Dermis microvascular lymphatic vessel endothelial cell (primary cell): ENCODE measurements at places on chromosomes 7 and 10. TPM values are rescaled to one million over a fixed set of nuclear protein-coding genes. Genes with fewer than 3 reads are reported as not detected.

The CHN2 gene
- total RNA-seq: 0.63 and 0.90 TPM in 2 replicates

The TMEM273 gene
- total RNA-seq: 14.8 and 68.7 TPM in 2 replicates

The DNAJB6 gene
- total RNA-seq: 89.1 and 105 TPM in 2 replicates

The FKBP6 gene
- total RNA-seq: not detected in 2 replicates

DNA sequence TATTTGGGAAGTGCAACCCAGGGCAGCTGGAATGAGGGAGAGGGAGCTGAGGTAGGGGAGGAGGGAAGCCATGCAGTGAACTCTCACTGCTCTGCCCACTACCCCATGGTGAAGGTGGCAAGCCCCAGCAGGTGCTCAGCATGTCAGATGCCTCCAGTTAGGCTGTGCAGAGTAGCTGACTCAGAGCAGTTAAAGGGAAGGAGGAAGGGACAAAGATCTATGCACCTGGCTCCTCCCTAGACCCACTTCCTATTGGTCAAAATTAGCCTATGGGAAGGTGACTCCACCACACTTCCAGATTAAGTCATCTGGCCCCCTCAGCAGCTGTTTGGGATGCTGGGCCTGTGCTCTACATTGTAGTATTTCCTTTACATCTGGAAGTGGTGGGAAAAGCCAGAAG is 125.7 kb upstream of the MTPN start:
- no peak for DNase-seq

GRCh38 chr10:110817614-110818013 is 54.1 kb upstream of the PDCD4 start:
- no peak for DNase-seq

GRCh38 chr10:7545261-7545660 is 121.5 kb downstream of the ITIH5 start:
- no peak for DNase-seq

DNA sequence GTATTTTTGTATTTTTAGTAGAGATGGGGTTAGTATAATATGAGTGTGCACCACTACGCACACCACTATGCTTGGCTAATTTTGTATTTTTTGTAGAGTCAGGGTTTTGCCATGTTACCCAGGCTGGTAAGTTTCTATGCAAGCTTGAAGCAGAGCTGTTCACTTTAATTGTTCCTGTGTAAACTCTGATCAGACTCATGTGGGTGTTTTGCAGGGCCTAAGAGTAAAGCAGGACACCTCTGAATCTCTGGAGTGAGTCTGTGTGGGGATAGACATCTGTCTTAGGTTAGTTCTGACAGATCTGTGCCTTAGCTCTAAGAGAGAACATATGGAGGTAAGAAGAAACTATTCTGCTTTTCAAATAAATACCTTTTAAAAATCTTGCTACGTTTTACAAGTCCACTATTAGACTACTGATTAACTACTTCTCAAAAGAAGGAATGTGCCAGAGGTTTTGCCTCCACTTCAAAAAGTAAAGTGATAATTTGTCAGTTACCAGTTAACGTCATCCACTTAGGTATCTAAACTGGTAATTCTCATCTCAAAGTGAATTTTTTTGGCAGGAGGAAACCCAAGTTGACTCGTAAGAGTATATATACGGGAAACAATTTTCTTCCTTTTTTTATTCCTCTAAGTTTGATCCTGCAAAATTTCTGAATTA is 1.1 kb downstream of the COL17A1 start:
- no peak for DNase-seq

DNA sequence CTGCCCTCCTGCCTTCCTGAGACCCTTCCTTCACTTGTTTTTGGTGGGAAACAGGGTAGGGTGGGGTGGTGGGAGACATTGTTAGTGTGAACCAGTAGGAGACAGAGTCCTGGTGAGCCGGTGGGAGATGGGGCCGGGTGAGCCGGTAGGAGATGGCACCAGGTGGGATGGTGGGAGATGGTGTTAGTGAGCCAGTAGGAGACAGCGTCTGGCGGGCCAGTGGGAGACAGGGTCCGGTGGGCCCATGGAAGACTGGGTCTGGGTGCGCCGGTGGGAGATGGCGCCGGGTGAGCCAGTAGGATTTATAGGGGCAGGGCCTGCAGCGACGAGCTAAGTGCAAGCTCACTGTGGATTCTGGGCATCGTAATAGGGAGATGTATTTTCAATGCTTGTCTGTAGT is 116.8 kb downstream of the TRRAP start:
- DNase-seq: no peak

- no peak for DNase-seq
These were observed 38.9 kb downstream of the HK1 start for GRCh38 chr10:69317175-69317604.

- DNase-seq: no peak
These were observed 29.8 kb upstream of the KLF6 start for GRCh38 chr10:3814838-3815220.

- no peak for DNase-seq
These were observed 826 bp downstream of the PODXL start for GRCh38 chr7:131555552-131556052.

- no peak for DNase-seq
These were observed 5.1 kb upstream of the ZRANB1 start for GRCh38 chr10:124936813-124937212.

DNA sequence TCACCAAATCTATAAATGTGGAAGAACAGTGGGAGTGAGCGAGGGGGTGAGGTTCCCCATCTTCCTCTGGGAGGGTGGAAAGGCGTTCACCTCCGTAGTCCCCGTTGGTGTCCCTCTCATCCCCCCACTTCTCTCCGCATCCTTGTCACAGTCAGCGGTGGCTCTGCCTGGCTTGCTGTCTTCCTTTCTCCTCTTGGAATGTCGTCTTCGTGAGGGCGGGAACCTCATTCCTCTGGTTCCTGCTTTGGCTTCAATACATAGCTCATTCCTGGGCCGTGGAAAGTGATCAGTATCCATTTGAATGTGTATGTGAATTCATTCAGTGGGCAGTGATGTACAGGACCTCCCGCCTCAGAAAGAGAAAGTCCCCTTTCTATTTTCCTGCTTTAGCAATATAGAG is 289.4 kb downstream of the CAMK1D start:
- DNase-seq: no peak

GRCh38 chr7:20376796-20377195 is 46.1 kb downstream of the ITGB8 start:
- no peak for DNase-seq

GRCh38 chr7:143361552-143362130 is 872 bp downstream of the FAM131B start:
- DNase-seq: no peak

- DNase-seq: no peak
These were observed 2.0 kb upstream of the HMX3 start for GRCh38 chr10:123133541-123134342.

DNA sequence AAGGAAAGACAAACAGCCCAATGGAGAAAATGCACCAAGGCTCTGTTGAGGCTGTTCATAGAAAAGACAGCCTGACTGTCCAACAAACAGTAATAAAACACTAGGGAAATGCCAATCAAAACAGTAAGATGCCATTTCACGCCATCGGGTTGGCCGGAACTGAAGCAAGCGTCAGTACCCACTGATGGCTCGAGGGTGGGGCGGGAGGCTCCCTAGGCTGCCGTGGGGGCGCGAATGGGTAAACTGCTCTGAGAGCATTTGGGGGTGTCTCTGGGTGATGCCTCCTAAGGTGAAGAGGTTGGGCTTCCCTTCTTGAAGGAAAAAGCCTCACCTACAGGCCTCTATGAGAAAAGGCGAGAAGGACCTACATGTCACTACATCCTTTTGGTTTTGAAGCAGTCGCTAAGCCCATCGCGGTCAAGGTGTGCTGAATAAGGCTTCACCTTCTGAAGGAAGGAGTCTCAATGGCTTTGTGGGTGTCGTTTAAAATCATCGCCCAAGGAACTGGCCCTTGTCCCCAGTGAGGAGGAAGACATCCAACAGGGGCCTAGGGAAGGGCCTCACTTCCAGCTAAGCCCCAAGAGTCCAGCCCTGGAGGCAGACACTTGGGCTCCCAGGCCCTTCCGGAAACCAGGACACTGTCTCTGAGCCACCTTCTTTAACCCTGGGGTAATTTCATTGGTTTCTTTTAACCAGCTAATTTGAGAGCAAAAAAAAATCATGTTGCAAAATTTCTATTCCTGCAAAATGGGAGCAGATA is 98.5 kb upstream of the PPP2R2D start:
- no peak for DNase-seq

DNA sequence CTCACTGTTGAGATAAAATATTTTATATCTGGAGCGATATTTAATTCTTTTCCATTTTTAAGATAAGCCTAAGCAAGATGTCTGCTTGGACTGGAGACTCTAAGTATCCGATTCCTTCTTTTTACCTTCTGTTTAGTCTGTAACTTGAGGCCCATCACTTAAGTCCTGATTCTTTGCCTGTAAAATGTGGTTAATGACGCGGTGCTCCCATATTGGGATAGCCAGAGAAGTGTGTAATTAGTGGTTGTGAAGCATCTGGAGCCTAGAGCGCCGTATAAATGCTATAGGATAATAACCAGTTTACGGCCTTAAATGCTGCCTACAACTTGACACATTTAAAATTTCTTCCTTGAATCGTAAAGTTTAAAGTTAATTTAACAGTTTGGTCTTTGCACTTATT is 132.9 kb downstream of the CHN2 start:
- DNase-seq: no peak

DNA sequence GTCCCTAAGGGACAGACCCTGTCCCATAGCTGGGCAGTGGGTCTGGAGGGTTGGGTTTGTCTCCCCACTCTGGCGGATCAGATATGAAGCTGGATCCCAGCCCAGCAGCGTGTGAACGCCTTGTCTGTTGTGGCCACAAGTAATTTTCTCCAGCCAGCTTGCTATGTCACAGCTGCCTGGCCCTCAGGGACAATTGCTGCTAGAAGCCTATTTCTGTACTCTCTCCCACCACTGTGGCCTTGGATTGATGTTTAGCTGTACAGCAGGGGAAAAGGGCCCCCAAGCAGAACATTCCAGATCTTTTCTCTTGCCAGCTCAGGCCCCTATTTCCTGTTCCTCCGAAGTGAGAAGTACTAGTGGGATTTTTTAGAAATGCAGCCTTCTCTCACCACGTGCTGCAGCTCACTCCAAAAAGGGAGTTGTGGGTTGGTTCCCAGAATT is 53.5 kb upstream of the WAC start:
- DNase-seq: no peak

DNA sequence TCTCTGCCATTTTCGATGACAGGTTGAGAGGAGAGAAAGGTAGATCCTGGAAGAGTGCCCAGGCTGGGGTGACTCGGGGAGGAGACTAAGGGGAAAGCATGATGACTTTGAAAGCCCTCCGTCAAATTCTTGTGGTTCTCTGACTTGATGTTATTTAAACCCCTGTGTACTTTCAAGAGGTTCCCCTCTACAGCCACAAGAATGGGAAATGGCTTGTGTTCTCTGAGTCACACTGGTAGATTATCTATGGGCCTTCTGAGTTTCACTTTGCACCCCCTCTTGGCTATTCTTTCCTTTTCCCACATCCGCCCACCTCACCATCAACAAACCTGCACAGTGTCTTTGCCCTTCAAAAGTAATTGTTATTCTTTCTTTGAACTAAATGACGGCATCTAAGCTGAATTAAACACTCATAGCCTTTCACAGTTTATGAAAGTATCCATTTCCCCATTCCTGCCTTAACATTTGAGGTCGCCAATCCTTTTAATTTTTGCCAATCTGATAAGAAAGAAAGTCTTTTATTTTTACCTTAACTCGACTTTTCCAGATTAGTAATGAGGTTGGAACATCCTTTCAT is 24.1 kb downstream of the PRF1 start:
- peak; percentile 14 for DNase-seq

DNA sequence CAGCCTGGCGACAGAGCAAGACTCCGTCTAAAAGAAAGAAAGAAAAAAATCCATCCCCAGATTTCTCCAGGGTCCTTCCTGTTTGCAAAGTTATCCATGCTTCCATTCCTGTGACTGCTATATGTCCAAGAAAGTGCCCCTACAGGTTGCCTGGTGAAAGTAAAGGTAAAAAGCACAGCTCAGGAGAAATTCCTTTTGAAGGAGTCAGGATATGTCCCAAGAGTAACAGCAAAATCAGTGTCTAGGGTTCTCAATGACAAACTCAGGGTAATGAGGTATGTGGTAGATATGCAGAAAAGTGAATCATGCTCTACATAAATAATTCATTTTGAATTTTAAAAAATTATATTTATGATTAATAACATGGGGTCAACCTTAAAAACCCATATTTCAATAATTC is 91.5 kb downstream of the CTTNBP2 start:
- DNase-seq: no peak
